ENCODE measurements at places on chromosomes 11 and 22.
A peak's percentile ranks its signal among the peaks of the same experiment; 100 is the strongest.

DNA sequence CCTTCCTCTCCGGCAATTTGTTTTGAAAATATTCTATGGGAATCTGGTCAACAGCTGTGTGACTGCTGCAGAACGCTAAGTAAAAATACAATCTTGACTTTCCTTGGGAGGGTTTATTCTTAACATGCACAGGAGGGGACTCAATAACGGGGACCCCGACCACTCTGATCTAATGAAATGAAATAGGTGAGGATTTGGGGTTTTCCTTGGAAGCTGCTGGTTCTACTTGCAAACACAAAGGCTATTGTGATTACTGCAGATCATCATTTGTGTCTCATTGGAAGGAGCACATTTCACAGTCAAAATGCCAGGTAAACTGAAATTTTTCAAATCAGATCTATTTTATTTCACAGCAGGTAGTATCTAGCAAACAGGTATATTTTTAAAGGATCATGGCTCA is 366.1 kb downstream of the SHANK2 start:
- DNase-seq = no peak

DNA sequence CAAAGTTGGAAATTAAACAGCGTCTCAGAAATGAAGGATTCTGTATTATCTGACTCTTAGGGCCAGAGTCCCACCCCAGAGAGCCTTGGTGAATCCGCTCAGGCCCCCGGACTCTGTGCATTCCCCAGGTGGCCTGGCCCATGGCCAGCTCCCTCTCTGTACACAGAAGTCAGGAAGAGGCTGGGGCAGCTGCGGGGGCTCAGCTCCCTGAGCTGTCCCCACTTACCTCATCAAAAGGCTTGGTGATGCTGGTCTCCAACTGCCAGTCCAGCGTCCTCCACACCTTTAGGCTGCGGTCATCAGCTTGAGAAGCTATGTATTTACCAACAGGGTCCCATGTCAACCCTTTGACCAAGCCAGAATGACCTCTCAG is 35.0 kb downstream of the HIRA start:
- no peak for DNase-seq

- DNase-seq = no peak
Observed at GRCh38 chr11:22466809-22467208, 128.6 kb downstream of the SLC17A6 start.

DNA sequence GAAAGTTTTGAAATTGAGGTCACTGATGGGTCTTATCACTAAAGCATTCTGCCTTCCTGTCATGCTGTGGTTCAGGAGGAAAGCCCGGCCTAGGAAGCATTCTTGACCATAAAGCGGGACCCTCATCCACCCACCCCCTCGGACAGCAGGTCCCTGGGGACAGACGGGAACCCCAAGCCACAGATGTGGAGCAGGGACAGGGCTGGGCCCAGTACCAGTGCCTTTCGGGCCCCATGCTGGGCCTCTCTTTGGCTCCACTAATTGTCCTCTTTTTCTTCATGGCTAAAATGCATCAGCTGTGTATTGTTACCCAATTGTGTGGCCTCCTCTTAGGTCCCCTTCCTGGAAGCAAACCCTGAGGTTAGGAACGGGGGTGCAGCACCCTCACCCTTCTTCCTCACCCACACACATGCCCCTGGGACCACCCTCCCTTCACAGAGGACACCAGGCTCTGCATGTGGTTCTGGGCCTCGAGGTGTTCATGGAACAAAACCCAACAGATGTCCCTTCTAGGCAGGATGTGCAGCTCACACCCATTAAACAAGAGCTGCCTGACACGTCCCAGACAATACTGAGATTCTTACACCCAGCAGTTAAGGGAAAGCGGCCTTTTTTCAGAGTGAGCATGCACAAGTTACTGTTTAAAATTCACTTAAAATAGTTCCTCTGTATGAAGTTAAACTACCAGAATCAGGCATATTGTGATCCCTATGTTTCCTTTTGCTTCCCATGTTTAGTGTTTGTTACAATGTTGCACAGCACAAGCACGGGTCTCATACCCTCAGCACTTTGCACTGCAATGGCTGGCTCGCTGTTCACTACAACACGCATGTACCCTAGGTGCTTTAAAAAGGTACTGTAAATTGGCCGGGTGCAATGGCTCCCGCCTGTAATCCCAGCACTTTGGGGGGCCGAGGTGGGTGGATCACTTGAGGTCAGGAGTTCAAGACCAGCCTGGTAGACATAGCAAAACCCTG is 807.6 kb downstream of the BRD1 start:
- no peak for DNase-seq

- no peak for DNase-seq
Observed at GRCh38 chr11:32391479-32391878, 43.9 kb downstream of the WT1 start.

DNA sequence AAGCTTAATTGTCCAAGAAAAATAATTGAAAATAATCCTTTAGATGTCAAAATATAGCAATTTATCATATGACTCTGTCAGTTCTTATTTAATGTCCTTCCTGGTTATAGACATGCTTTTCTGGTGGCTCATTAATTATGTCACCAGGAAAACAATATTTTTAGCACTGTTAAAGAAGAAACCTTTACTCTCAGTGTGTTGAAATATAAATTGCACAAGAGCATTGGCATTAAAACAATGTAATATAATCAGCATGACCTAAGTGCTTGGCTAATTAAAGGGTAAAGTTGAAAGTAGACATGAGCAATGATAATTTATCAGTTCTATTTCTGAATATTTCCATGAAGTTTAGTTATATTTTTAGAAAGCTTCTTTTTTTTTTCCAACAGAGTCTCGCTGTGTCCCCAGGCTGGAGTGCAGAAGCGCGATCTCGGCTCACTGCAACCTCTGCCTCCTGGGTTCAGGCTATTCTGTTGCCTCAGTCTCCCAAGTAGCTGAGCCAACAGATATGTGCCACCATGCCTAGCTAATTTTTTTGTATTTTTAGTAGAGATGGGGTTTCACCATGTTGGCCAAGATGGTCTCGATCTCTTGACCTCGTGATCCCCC is 232.3 kb downstream of the JRKL start:
- DNase-seq = no peak

DNA sequence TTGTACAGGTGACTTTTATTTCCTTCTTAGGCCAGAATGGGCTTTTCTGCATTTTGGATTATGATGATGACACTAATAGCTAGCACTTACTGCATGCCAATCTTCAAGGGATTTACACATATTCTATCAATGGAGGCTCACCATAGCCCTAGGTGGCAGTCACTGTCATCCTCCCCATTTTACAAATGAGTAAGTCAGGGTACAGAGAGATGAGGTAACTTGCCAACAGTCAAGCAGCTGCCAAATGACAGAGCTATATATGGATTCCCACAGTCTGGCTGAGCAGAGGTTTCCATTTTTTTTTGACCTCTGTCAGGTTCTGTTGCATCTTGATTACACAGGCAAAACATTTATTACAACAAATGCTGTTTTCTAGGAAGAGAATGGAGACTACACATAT is 23.8 kb upstream of the C11orf96 start:
- DNase-seq = no peak

DNA sequence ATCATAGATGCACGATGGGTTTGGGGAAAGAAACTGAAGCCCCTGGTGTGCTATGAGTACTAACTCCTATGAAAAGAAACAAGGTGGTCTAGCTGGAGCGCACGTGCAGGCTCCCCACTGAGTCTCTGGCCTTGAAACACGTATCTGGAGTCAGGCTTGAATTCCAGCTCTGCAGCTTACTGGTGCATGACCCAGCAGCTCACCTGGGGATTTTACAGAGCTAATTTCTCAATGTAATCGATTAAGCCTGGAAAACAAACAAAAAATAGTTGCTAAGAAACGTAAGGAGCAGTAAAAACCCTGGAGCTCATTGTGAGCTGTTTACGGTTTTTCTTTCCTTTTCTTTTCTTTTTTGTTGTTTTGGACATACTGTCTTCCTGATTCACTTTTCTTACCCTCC is 12.3 kb downstream of the KCNJ1 start:
- DNase-seq = no peak

GRCh38 chr11:57643802-57644201 is 5.9 kb downstream of the YPEL4 start:
- DNase-seq = no peak

- peak; percentile 70 for DNase-seq
Observed at GRCh38 chr11:64844330-64845128, at the start of gene CDC42BPG. TSS of gene CDC42BPG (minus strand) at chr11:64844653. CDS start at chr11:64844569, 84 bp downstream.

- DNase-seq = no peak
Observed at GRCh38 chr11:76701294-76702040, 30.9 kb upstream of the LRRC32 start.

GRCh38 chr11:123438131-123438627 is 8.1 kb downstream of the GRAMD1B start:
- no peak for DNase-seq

DNA sequence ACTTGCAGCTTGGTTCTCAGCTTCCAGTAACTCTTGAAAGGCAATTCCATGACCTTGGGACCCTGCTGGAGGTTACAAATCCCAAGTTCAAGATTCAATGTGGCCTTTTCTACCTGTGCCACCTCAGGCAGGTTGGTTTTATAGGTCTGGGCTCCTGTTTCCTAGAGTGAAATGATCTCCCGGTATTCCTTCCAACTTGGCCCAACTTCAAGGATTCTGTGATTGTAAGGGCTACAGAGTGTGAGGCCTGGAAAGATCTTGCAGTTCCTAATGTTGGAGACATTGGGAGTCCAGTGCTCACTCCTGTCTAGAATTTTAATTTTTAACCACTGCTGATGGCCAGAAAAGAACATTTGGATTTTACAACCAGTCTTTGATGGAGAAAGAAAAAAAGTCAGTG is 91.6 kb downstream of the LDLRAD3 start:
- DNase-seq = no peak

- DNase-seq = no peak
Observed at GRCh38 chr11:101477926-101478325, 105.9 kb downstream of the TRPC6 start.

DNA sequence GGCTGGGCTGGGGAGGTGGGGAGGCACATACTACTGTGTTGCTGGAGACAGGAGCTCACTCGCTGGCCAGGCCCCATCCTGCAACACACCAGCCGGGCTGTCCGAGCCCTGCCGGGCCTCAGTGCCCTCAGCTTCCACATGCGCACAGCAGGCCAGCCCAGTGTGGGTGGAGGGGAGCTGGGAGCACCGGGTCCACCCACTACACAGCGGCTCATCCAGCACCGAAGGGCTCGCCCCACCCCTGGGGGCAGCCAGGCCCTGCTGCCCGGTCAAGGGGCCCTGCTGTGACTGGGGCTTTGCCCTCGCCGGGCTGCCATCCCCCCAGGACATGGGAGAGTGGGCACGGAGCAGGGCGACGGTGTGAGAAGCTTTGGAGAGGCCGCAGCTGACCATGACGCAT is 9.3 kb downstream of the TTLL8 start:
- no peak for DNase-seq

- no peak for DNase-seq
Observed at GRCh38 chr22:49228431-49229037, 599.1 kb downstream of the BRD1 start.

DNA sequence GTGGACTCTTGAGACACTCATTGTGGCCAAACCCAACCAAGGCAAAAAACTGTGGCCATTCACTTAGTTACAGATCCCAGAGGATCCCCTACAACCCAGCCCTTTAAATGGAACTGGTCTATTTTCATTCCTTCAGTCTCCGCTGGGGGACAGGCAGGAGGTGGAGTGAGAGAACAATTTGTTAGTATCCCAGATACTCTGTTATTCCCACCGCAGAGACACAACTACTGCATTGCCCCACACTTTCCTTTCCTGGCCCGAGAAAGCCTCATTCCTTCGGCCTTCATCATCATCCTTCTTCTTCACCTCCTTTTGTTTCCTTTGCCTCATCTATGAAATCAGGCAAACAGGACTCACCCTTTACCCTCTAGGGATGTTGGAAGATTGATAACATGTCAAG is 191.1 kb downstream of the NTM start:
- DNase-seq = no peak

DNA sequence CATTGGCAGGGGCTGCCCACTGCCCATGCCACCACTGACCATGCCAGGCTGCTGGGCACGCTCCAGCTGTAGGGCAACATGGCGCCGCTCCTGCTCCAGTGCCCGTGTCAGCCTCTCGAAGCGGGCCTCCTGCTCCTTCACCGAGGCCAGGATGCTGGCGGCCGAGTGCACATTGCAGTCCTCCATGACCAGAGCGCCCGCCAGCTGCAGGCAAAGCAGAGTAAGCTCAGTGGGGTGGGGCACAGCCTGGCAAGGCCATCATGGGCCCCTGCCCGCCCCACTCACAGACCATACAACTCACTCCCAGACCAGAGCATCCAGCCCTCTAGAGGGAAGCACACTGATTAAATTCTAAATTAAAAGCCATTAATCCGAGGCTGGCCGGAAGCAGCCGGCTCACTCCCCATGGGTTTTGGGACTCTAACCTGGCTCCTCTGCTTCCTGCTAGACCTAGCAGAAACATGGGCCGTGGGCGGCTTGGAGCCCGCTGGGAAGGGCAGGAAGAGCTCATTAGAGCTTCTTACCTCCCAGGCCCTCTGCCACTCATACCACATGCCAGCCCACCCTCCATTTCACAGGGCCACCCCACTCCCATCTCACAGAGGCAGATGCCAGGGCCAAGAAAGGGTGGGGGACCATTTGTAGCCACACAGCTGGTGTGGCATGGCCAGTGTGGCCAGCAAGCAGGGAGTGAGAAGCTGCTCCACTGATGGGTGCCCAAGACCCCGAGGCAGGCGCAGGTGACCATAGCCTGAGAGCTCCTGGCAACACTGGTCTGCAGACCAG is 25.8 kb downstream of the ARVCF start:
- no peak for DNase-seq

DNA sequence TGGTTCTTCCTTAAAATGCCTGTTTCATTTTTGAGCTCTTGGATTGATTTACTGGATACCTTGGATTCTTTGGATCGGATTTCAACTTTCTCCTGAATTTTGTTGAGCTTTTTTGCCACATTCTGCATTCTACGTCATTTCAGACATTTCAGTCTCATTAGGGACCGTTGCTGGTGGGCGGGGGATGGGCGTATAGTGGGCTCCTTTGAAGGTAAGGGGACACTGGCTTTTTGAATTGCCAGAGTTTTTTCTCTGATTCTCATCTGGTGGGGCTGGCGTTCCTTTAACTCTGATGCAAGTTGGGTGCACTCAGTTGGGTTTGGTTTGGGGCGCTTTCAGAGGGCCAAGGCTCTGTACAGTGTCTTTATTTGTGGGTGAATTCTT is 216.5 kb downstream of the DYNC2H1 start:
- DNase-seq = no peak

GRCh38 chr11:62493801-62494200 is 52.8 kb downstream of the AHNAK start:
- DNase-seq = no peak

DNA sequence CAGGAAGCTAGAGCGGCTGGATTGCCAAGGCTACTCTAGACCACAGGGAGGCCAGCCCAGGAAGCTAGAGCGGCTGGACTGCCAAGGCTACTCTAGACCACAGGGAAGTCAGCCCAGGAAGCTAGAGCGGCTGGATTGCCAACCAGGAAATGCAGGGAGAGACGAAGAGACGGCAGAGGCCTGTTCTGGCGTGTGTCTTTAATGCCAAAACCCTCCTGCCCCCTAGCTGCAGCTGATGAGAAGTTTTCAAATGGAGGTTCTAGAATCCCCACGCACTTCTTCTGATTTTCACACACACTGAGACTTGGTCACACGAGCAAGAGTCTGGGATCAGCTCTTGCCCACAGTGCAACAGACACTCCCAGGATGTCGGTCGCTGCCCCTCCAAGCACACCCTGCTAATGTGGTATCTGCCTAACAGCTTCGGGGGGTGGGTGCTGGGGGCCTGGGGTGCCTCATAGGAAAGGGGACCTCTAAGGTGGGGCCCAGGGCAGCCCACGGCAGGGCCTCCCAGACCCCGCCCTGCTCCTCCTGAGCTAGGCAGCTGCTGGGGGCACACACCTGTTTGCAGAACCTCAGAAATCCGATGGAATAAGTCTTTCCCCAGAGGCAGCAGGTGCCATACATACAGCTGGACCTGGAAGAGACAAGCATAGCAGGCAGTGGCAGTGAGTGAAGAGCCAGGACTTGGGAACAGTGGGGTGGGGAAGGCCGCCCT is 28.5 kb downstream of the MAFF start:
- peak; percentile 16 for DNase-seq
